A549 treated with dexamethasone at 1 μM for 4 hours (cell line): ENCODE measurements at places on chromosomes 7 and 10. TPM values are rescaled to one million over a fixed set of nuclear protein-coding genes. Genes with fewer than 3 reads are reported as not detected.

HABP2 gene
- 0.07 to 0.14 TPM (median 0.11 TPM) in 5 replicates for total RNA-seq

PILRA gene
- 3.0 to 5.8 TPM (median 5.0 TPM) in 5 replicates for total RNA-seq

ACSL5 gene
- total RNA-seq: 0.27 to 0.71 TPM (median 0.30 TPM) in 5 replicates

PRSS37 gene
- not detected in 5 replicates for total RNA-seq

SPDYE8 gene
- not detected in 5 replicates for total RNA-seq

CHN2 gene
- 0.14 to 0.62 TPM (median 0.50 TPM) in 5 replicates for total RNA-seq

C10orf53 gene
- total RNA-seq: not detected in 5 replicates

SYCE1 gene
- total RNA-seq: not detected in 5 replicates

IFIT1 gene
- 3.4 to 4.8 TPM (median 3.7 TPM) in 5 replicates for total RNA-seq

DRGX gene
- 0.05 TPM in 2 of 5 replicates, not detected in the others for total RNA-seq

CDH23 gene
- 2.0 to 3.2 TPM (median 2.6 TPM) in 5 replicates for total RNA-seq

RNLS gene
- 6.2 to 7.2 TPM (median 6.7 TPM) in 5 replicates for total RNA-seq

GIMAP7 gene
- total RNA-seq: not detected in 5 replicates

IPMK gene
- total RNA-seq: 3.0 to 4.9 TPM (median 3.9 TPM) in 5 replicates

TEX47 gene
- not detected in 5 replicates for total RNA-seq
